ENCODE measurements at places on chromosomes 13 and 19. TPM values are rescaled to one million over a fixed set of nuclear protein-coding genes. Genes with fewer than 3 reads are reported as not detected.

DNA sequence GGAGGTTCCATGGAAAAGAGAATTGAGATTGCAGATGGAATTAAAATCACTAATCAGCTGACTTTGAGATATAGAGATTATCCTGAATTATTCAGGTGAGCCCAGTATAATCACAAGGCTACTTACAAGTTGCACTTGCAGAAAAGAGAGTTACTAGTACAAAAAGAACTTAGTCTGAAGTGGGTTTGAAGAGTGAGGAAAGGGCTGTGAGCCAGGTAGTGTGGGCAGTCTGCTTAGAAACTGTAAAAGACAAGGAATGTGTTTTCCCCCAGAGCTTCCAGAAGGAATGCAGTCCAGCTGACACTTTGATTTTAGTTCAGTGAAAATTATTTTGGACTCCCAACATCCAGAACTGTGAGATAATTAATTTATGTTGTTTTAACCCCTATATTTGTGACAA lies 285.4 kb upstream of the GPC6 start:
- no peak for DNase-seq

LTBP4 gene
- 104 TPM for total RNA-seq

MIA gene
- not detected for total RNA-seq

MIPEP gene
- total RNA-seq: 14.8 TPM

DNA sequence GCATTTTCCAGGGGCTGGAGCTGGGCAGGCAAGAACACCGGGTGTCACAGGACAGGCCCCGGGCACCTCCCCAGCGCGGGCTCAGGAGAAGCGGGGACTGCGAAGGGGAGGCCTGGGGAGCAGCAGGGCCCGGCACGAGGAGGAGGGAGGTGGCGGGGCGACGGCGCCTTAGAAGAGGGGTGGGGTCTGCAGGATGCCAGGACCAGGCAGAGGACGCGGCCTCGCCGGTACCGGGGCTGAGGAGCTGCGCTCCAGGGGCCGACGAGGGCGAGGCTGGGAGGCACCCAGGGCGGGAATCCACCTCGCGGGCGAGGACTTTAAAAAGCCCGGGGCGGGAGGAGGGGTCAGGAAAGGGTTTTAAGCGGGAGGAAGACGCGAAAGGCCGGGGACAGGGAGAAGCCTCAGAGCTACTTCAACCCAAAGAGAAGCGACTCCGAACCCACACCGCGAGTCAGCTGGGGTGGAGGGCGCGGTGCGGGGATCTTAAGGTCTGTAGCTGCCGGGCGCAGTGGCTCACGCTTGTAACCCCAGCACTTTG lies 665 bp downstream of the ZNF347 start:
- peak; percentile 76 for DNase-seq

PEAK3 gene
- not detected for total RNA-seq

GRCh38 chr19:16233836-16234551 lies 36.3 kb downstream of the AP1M1 start:
- no peak for DNase-seq

DNA sequence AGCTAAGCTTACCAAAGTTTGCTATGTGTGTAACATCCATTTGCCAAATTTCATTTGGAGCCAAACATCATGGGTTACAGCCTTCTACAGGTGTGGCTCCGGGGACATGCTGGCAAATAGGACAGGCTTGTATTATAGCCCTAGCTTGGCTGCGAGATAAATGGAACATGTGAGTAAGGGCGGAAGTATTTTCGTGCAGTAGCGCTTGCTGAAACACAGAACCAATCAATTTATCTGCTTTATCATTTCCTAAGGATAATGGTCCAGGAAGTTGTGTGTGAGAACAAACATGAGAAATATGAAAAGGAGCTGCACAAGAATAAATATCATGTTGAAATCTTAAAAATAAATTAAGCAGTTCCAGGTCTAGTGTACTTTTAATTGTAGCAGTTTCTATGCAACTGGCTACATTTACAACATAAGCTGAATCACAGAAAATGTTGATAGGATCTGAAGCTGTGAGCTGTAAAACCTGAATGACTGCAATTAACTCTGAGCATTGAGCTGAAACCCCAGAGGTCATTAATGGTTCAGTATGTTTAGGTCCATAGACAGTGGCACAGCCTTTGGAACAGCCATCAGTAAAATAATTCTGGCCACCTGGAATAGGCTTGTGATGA lies 22.2 kb upstream of the ZNF100 start:
- DNase-seq: no peak

DNA sequence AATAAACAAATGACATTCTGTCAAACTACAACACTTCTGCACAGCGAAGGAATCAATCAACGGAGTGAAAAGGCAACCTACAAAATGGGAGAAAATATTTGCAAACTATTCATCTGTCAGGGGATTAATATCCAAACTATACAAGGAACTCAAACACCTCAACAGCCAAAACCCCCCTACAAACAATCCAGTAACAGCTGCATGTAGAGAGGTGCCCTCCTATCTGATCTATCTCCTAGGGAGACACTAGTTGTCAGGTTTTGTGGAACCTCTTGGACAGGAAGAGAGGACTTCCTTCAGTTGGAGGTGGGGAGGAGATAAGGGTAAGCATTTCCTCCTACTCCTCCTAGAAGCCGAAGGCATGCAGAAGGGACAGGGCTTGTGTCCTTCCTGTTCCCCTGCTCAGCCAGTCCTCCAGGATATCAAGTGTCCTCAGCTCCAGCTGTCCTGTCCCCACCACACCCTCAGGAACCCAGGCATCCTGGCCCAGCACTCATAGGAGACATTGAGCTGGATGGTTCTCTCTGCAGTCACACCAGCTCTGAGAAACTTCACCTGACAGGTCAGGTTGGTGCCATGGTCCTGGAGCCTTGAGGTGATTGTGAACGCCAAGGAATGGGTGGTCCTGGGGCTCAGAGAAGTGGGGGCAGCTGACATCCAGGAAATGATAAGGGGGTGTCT lies 9.8 kb upstream of the SIGLEC8 start:
- no peak for DNase-seq

GRCh38 chr19:30580673-30581072 lies 208.5 kb downstream of the ZNF536 start:
- DNase-seq: no peak

TYROBP gene
- not detected for total RNA-seq

- no peak for DNase-seq
These were observed 92.7 kb downstream of the FGF14 start for GRCh38 chr13:102309110-102309509.

PRSS57 gene
- total RNA-seq: not detected

DNA sequence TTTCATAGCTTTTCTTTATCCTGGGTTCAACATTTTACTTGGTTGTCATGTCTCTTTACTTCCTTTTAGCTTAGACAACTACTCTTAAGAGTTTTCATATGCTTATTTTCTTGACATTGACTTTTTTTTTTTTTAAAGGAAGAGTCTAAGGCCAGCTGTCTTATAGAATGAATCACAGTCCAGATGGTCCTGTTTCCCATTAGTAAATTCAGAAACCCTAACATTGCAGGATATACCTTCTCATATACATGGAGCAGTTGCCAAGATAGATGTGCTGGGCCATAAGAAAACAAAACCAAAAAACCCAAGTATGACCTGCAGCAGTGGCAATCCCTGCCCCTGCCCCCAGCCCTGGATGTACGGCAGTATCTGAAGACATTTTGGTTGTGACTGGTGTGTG lies 72.8 kb downstream of the COG3 start:
- no peak for DNase-seq

- DNase-seq: no peak
These were observed 125.2 kb downstream of the LACC1 start for GRCh38 chr13:44004878-44005277.

SAFB2 gene
- total RNA-seq: 102 TPM
